ENCODE measurements at places on chromosomes 13 and 19.

DNA sequence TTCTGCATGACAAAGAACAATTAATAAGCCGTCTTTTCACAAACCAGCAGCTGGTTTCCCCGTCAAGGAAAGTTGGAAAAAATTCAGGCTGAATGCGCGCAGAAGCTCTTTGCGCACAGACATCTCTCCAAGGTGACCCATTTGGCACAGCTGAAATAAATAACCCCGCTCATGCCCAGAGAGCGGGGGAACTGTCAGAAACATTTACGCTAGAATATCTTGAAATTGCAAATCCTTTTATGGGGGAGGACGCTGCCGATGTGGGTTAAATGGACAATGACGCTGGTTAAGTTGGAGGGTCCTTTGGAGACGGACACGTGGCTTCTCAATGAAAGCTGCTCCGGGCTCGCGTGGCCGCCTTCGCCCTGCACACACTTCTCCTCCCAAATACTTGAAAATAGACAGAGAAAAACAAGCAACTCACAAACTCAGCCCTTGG, 30.6 kb downstream of the GSX1 start:
- no peak for DNase-seq

- no peak for DNase-seq
Measured at GRCh38 chr19:30449673-30450072, 77.5 kb downstream of the ZNF536 start.

GRCh38 chr19:3154957-3155736, 19.3 kb downstream of the GNA15 start:
- DNase-seq = peak; percentile 21

GRCh38 chr13:50529154-50529882, 314.2 kb downstream of the DLEU7 start:
- peak; percentile 65 for DNase-seq

GRCh38 chr13:27793507-27794367, 1.5 kb downstream of the GSX1 start:
- no peak for DNase-seq

DNA sequence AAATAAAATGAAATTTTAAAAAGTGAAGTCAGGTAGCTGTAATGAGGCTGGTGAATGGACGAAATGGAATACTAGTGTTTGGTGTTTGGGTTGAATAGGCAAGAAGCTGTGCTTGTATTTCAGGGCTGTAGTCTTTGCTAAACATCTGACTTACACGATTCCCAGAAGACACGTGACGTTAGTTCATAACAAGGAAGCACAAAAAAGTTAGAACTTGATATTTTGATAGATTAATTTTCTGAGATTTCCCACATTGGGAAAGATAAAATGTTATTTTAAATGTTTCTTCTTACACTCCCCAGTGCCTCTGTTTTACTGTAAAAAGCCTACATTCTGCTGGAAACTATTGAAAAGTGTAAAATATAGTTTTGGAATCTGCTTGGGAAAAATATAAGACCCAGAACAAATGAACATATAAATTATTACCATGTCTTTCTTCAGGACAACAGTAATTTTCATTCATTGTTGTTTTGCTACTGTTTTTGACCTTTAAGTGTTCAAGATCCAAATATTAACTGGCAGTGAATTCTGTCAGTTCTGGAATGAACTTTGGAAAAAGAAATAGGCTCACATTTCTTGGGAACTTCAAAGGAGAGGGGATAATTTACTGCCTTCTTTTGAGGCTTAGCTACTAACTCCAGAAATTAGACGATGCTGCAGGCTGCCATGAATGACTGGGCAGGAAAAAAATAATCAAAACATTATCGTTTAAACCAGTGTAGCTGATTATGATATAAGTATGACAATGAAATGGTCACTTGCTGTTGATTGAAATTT, 241.3 kb downstream of the SLITRK6 start:
- DNase-seq = no peak

- DNase-seq = no peak
Measured at GRCh38 chr19:4575267-4576015, 16.0 kb upstream of the SEMA6B start.

- DNase-seq = peak; percentile 40
Measured at GRCh38 chr19:49212016-49212701, 54.6 kb downstream of the TRPM4 start.

DNA sequence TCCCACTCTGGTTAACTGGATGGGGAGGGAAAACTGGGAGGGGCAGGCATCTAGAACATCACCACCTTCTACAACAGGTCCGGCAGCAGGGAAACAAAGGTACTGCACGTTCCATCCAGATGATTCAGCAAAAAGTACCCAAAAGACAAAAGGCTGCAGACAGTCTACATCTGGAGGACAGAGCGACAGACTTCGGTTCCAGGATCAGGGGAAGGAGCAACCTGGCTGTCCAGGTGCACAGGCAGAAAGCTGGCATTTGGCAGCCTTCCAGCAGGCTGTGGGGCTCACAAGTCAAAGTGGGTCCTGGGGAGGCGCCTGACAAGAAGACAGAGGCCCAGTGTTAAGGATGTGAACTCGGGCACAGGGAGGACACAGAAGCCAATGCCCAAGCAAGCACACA, 202.9 kb downstream of the SUCLA2 start:
- no peak for DNase-seq

DNA sequence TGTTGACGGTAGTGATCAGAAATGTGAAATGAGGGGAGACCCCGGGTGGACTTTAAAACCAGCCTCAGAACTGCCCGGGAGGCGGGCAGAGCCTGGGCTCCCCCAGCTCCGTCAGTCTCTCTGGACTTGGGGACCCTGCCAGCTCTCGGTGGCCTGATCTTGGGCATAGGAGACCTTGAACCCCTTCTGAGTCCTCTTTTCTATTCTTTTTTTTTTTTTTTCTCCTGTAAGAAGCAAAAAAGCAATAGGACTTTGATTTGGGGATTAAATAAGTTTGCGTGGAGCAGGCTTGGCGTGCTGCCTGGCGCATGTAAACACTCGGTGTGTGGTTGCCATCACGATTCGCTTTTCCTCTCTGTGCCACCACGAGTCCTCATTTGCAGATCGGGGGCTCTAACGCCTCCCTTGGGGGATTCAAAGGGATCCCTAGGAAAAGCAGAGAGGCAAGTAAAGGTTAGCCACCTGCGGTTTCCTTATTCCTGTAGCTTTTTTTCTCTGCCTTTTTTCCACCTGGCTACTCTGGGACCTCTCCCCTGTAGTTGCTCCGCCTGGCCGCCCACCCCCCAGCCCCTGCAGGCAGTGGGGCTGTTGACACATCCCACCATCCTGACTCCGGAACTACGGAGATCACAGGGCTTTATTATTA, 1.3 kb downstream of the SAFB start:
- DNase-seq = no peak

GRCh38 chr13:78299832-78300623, 303.3 kb downstream of the POU4F1 start:
- DNase-seq = no peak

All from NCI-H1694 (cell line).